Heart left ventricle (tissue), 16 donors: ENCODE measurements at places on chromosomes 11 and 22. TPM values are rescaled to one million over a fixed set of nuclear protein-coding genes. Genes with fewer than 3 reads are reported as not detected.

Gene VWCE
- 0.48 TPM for total RNA-seq

DNA sequence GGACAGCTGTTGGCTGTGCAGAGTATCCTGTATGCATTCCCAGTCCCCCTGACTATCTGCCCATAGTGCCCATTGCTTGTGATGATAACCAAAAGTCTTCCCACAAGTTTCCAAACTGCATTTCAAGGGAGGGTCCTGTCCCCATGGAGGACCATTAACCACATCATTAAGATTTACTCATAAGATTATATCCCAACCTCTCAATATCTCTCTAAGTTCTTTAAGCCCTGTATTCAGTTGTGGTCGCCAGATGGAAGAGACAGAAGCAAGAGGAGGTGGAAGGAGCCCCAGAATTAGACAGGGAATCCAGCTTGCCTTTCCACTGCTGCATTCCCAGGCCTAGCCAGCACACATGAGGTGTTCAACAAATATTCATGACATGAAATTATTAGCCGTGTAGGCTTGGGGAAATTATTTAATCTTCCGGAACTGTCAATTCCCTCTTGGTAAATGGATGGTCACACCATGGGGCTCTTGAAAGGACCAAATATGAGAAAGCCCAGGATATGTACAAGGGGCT lies 42.6 kb upstream of the TIMP3 start:
- no peak for DNase-seq

Gene CATSPER1
- not detected for total RNA-seq

DNA sequence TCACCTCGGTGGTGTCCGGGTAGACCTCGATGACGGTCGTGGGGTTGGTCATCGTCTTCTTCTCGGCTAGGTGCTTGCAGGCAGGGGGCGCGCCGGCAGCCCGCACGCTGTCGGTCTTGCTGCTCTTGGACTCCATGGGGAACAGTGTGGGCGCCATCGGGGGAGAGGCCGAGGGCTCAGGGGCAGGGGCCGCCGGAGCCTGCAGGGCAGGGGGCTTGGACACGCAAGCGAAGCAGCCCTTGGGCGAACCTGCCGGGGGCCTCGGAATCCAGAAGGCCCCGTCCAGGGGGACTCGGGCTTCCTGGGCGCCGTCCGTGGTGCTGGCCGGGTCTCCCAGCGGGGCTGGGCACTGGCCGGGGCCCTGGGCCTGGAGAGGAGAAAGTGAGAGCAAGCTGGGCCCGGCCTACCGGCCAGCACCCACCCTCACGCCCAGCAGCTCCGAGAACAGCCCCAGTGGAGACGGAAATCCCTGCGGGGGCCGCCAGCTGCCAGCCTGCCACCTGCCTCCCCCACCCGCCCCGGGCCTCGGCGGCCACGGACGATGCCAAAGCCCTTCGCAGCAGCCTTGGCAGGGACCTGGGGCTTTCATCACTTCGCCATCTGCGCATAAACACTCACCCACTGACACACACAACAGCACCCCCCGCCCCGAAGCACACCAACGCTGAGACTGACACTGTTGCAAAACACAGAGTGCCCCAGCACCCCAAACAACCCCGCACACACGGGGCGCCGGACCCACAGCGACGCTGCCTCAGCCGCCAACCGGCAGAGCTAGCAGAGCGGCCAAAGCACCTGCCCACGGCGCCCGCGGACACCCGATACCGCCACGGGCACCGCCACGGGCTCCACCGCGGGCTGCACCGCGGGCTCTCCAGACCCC lies 2.4 kb downstream of the IFITM10 start:
- DNase-seq, result no peak

GRCh38 chr11:61543606-61544306 lies 35.2 kb downstream of the LRRC10B start:
- DNase-seq, result no peak
